ENCODE measurements at places on chromosomes 7 and 10.

GRCh38 chr7:114936471-114936870 lies 14.6 kb downstream of the MDFIC start:
- DNase-seq = no peak

DNA sequence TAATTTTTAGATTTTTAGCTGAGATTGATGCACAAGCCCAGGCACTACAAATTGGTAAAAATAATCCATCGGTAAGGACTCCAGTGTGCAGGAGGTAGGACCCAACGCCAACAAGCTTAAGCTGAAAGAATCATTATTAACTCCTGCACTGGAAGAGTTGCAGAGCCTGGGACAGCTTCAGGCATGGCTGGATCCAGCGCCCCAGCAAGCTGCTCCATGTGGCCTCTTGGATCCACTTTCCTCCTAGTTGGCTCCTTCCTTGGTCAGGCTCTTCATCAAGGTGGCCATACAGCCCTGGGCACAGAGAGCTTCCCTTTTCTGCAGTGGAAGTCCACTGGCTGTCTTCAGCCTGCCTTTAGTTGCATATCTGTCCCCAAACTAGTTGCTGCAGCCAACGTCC lies 497.4 kb upstream of the FOXK1 start:
- no peak for DNase-seq

GRCh38 chr7:96700516-96700915 lies 9.1 kb downstream of the SEM1 start:
- DNase-seq = no peak

DNA sequence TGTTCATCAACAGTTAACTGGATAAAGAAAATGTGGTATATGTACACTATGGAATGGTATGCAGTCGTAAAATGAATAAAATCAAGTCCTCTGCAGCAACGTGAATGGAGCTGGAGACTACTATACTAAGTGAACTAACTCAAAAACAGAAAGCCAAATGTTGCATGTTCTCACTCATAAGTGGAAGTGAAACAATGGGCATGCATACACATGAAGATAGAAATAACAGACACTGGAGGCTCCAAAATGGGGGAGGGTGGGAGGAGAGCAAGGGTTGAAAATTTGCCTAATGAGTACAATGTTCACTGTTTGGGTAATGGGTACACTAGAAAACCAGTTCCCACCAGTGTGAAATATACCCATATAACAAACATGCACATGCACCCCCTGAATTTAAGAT lies 179.5 kb downstream of the ZWINT start:
- no peak for DNase-seq

GRCh38 chr10:32386623-32387260 lies 39.8 kb upstream of the EPC1 start:
- no peak for DNase-seq

DNA sequence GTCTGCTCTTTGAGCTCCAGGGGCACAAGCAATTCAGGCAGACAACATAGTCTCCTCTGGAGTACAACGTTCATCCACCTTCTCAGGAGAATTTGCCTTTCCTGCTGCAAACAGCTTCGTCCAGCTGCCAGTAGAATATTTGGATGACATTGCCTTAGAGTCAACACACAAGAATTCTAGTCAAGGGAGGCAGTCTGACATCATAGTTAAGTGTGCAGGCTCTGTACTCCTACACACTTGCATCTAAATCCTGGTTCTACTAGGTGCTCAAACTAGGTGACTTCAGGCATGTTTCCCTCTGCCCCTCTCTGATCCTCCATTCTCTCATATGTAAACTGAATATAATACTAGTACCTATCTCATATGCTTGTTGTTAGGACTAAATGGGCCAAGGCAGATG lies 314.8 kb downstream of the HPSE2 start:
- no peak for DNase-seq

- no peak for DNase-seq
Measured at GRCh38 chr10:113802997-113803396, 50.9 kb downstream of the DCLRE1A start.

DNA sequence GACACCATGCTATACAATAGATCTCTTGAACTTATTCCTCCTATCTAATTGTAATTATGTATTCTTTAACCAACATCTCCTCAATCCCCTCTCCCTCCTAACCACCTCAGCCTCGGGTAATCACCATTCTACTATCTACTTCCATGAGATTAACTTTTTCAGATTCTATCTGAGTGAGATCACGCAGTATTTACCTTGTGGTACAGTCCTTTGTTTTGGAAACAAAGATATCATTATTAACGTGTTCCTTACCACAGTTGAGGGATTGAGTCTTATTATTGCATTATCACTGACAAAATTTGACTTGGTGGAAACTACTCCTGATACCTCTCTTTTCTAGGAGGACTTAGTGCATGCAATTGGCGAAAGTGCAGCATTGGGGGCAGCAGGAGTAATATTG lies 26.0 kb upstream of the HYAL4 start:
- DNase-seq = no peak

GRCh38 chr7:148838905-148839304 lies 45.2 kb downstream of the EZH2 start:
- DNase-seq = no peak

DNA sequence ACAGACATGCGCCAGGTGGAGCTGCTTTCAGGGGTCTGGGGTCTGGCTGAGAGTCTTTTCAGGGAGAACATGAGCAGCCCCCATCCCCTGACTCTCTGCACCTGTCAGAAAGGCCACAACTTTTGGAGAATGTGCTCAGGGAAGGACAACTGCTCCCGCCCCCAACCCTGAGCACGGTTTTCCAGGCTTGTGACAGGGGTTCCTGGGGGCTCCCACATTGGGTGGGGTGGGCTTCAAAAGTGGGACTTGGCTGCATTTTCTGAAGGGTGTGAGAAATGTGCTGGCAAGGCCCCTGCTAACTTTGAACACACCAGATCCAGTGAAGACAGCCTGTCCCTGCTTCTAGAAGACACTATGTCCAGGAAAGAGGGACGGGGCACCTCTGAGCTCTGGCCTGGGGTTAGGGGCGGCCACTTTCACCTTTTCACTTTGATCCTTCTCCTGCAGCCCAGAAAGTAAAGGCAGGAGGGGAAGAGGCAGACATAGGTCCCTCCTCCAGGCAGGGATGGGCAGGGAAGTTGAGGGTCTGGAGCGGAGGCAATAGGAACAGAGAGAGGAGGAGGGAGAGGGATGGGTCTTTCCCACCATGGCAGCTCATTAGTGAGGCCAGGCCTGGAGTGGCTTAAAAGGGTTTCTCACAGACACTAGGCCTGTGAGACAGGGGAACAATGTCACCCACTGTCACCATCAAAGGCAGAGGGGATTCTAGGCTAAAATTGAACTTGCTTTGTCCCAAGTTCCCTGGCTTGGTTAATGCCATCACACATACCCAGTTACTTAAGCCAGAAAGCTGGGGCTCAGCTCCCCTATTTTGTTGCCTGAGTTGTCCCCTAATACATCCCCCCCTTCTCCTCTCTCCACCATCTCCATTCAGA lies 1.5 kb downstream of the KCP start:
- DNase-seq = no peak

GRCh38 chr10:118580702-118581101 lies 14.7 kb downstream of the PRLHR start:
- DNase-seq = no peak

Data from tibial nerve (tissue), 4 donors.